ENCODE measurements at places on chromosomes 13 and 19. TPM values are rescaled to one million over a fixed set of nuclear protein-coding genes. Genes with fewer than 3 reads are reported as not detected.

GRCh38 chr13:105342281-105342820, 1193.1 kb downstream of the EFNB2 start:
- no peak overlapping the region for H3K4me3 ChIP-seq
- H3K36me3 ChIP-seq, result no peaks in the 10 kb centered on the region

GRCh38 chr19:15432629-15433518, 14.1 kb upstream of the AKAP8L start:
- peaks cover 4% of the 10 kb centered on the region for H3K36me3 ChIP-seq
- H3K27me3 ChIP-seq, result no peaks in the 10 kb centered on the region
- peak overlapping the region; percentile 81 for H3K27ac ChIP-seq
- peak; percentile 96 for DNase-seq
- peak overlapping the region; percentile 79 for H3K4me3 ChIP-seq

GRCh38 chr19:44732235-44733014, 16.1 kb upstream of the BCL3 start:
- no peaks in the 10 kb centered on the region for H3K4me1 ChIP-seq
- H3K27ac ChIP-seq, result no peak overlapping the region
- H3K36me3 ChIP-seq, result no peaks in the 10 kb centered on the region
- no peaks in the 10 kb centered on the region for H3K27me3 ChIP-seq

- DNase-seq, result peak; percentile 12
- no peaks in the 10 kb centered on the region for H3K4me1 ChIP-seq
- no peaks in the 10 kb centered on the region for H3K27me3 ChIP-seq
- H3K27ac ChIP-seq, result no peak overlapping the region
Measured at GRCh38 chr13:78326633-78327032, 276.7 kb downstream of the POU4F1 start.

Gene KLK8
- not detected for total RNA-seq

- H3K27ac ChIP-seq, result no peak overlapping the region
- H3K27me3 ChIP-seq, result no peaks in the 10 kb centered on the region
- peaks cover 4% of the 10 kb centered on the region for H3K36me3 ChIP-seq
- DNase-seq, result no peak
- no peaks in the 10 kb centered on the region for H3K4me1 ChIP-seq
- H3K4me3 ChIP-seq, result no peak overlapping the region
Measured at GRCh38 chr19:4088975-4089374, 22.3 kb upstream of the ZBTB7A start.

DNA sequence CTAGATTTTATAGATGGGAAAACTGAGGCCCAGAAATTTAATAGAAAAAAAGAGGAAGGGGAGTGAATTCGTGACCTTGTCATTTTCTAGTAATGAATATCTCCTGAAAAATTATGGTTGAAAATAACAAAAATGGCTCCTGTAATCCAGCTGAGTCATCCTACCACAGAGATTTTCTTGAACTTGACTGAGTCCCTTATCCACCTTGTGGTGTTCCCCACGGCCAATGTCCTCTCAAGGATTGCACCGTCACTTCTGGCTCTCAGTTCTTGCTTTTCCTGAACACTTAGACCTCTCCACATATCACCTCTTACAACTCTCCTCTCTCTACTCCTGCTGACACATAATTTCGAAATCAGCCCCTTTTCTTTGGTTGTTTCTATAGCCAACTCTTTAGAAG, 1.2 kb upstream of the KATNAL1 start:
- peaks cover 22% of the 10 kb centered on the region for H3K4me1 ChIP-seq
- no peaks in the 10 kb centered on the region for H3K36me3 ChIP-seq
- H3K27me3 ChIP-seq, result no peaks in the 10 kb centered on the region
- H3K4me3 ChIP-seq, result no peak overlapping the region
- no peak overlapping the region for H3K27ac ChIP-seq

- no peaks in the 10 kb centered on the region for H3K4me1 ChIP-seq
- no peaks in the 10 kb centered on the region for H3K27me3 ChIP-seq
- no peak overlapping the region for H3K27ac ChIP-seq
Measured at GRCh38 chr13:105602956-105603670, 932.3 kb downstream of the EFNB2 start.

- peaks cover 32% of the 10 kb centered on the region for H3K4me1 ChIP-seq
- no peaks in the 10 kb centered on the region for H3K36me3 ChIP-seq
- H3K4me3 ChIP-seq, result no peak overlapping the region
- DNase-seq, result no peak
- no peak overlapping the region for H3K27ac ChIP-seq
Measured at GRCh38 chr13:26327940-26328725, 74.2 kb downstream of the CDK8 start.

GRCh38 chr19:4284176-4284958, 5.3 kb downstream of the SHD start:
- H3K27ac ChIP-seq, result no peak overlapping the region
- DNase-seq, result peak; percentile 69
- H3K27me3 ChIP-seq, result no peaks in the 10 kb centered on the region
- H3K36me3 ChIP-seq, result no peaks in the 10 kb centered on the region
- no peaks in the 10 kb centered on the region for H3K4me1 ChIP-seq
- H3K4me3 ChIP-seq, result no peak overlapping the region

DNA sequence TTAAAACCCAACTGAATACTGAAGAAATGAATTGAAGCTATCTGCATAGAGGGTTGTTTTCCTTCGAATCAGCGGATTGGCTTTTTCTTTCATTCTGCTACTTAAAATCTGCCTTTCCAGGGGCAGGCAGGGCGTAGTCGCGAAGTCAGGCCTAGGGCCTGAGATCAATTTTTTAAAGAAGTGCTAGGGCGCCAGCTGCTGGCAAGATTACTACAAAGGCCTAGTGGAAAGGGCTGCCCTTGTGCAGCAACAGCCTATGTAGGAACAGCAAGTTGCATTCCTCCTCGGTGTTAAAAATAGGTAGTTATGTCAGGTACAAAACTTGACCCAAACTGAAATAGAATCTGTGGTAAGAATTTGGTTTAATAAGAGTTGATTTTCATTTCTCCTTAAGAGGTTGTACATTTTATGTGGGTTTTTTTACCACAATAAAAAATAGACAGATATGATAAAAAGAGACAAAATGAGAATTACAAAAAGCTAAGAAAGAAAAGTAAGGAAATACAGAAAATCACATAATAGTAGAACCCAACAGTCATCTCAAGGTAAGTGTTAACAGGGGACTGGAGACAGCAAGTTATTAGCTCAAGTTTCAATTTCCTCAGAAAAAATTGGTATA, 9.5 kb upstream of the URAD start:
- H3K27ac ChIP-seq, result no peak overlapping the region
- H3K4me1 ChIP-seq, result peaks cover 5% of the 10 kb centered on the region
- no peak overlapping the region for H3K4me3 ChIP-seq

Gene KIR3DL1
- not detected for total RNA-seq

GRCh38 chr13:97091196-97091595, 96.9 kb upstream of the OXGR1 start:
- H3K36me3 ChIP-seq, result no peaks in the 10 kb centered on the region
- no peak for DNase-seq
- no peak overlapping the region for H3K27ac ChIP-seq
- no peaks in the 10 kb centered on the region for H3K27me3 ChIP-seq

Gene CILP2
- total RNA-seq, result 7.5 TPM

Gene TPGS1
- total RNA-seq, result 71.1 TPM

Gene FCAR
- total RNA-seq, result not detected

DNA sequence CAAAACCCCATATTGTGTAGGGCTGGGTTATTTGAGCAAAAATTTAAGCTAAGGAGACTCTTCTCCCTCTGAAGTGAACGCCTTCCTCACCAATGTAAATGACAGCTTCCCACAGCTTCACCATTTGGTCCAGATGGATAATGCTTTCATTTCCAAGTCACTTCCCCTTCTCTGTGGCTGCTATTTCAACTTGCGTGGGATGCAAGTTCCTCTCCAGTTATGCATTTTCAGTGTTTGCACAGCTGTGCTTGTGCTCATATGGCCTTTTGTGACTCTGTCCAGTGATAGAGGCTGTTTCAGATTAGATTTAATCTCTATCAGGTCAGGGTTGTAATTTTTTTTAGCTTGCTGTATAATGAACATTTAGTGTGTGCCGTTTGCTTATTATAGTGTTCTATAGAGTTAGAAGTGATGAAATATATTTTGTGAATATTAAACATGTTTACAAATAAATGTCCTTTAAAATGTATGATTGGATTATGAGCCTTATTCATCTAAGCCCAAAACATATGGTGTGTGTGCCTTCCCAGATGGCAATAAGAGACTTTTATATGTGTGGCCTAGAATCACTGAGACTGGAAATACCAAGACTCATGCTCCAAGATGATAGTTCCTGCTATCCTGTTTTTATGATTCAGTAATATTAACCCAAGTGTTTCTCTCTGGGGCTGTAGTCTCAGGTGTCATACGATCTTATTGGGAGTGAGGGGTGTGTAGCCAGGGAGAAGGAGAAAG, 86.6 kb downstream of the TNFRSF19 start:
- H3K27me3 ChIP-seq, result no peaks in the 10 kb centered on the region
- H3K4me3 ChIP-seq, result no peak overlapping the region
- no peaks in the 10 kb centered on the region for H3K4me1 ChIP-seq
- peak; percentile 73 for DNase-seq

Gene DEDD2
- 69.7 TPM for total RNA-seq

DNA sequence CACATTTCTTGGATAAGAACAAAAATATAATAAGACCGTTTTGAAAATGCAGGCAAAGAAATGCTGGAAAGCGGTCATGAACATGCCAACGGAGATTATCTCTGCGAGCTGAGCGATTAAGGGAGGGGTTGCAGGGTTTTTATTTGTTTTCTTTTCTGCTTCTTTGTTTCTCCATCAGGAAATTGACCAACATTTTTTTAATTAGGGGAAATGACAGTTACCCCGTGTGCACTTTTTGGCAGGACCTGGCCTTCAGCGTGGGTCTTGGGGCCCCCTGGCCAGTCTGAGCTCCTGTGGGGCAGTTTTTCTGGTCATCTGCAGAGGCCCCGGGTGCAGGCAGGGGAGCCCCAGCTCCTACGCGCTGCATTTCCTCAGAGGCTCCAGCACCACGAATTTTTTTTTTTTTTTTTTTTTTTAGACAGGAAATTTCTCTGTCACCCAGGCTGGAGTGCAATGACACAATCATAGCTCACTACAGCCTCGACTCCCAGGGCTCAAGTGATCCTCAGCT, 31.3 kb upstream of the HOMER3 start:
- no peaks in the 10 kb centered on the region for H3K27me3 ChIP-seq
- DNase-seq, result no peak
- no peak overlapping the region for H3K4me3 ChIP-seq
- H3K27ac ChIP-seq, result no peak overlapping the region
- H3K4me1 ChIP-seq, result peaks cover 4% of the 10 kb centered on the region

DNA sequence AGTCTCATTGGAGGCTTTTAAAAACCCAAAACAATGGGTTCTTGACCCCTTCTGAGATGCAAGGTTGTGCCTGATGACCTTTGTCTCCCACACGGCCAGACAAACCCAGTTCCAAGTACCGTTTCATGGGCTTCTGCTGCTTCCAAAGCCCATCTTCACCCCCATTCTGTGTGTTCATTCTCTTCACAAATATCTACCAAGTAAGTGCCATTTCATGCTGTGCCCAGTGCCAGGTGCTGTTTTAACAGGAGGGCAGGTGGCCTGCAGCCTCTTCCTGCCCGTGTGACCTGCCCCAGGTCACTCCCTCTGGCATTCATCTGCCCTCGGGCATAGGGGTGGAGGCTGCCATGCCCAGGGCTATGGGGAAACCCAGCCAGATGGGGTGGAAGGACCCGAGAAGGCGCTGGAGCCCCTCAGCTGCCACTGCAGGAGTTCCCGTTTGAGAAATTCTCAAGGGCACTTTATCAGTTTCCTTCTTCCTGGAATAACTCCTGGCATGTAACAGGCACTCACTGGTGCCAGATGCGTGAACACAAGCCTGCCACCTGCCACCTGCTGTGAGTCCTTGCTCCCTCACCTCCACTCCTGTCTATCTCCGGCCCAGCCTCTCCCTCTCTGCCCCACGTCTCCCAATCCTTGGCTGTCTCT, 12.5 kb downstream of the CAPN12 start:
- H3K27me3 ChIP-seq, result no peaks in the 10 kb centered on the region
- peak overlapping the region; percentile 60 for H3K27ac ChIP-seq
- H3K4me1 ChIP-seq, result no peaks in the 10 kb centered on the region
- H3K4me3 ChIP-seq, result no peak overlapping the region
- DNase-seq, result no peak

DNA sequence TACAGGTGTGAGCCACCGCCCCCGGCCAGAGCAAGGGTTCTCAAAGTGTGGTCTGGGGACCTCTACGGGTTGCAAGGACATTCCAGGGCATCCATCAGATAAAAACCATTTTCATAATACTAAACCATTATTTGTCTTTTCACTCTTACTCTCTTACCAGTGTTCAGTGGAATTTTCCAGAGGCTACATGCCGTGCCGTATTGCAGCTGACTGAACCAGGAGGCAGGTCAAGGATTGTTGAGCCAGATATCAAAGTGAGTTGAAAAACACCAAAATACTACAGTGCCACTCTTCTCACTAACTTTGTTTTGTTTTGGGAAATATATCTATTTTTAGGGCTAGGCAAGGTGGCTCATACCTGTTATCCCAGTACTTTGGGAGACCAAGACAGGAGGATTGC, 7.2 kb upstream of the PNMA8B start:
- no peak overlapping the region for H3K27ac ChIP-seq
- DNase-seq, result no peak
- H3K4me1 ChIP-seq, result no peaks in the 10 kb centered on the region
- H3K36me3 ChIP-seq, result no peaks in the 10 kb centered on the region
- H3K27me3 ChIP-seq, result no peaks in the 10 kb centered on the region
- no peak overlapping the region for H3K4me3 ChIP-seq

GRCh38 chr19:34597596-34597995, 79.4 kb downstream of the SCGB2B2 start:
- H3K4me1 ChIP-seq, result no peaks in the 10 kb centered on the region
- no peak overlapping the region for H3K27ac ChIP-seq
- H3K36me3 ChIP-seq, result no peaks in the 10 kb centered on the region
- no peak for DNase-seq
- no peaks in the 10 kb centered on the region for H3K27me3 ChIP-seq

Data from cardiac muscle cell (in vitro differentiated cells and primary cell).